ENCODE measurements at places on chromosomes 6 and 20.

- DNase-seq = no peak
Measured at GRCh38 chr6:111688331-111688730, 82.7 kb upstream of the TRAF3IP2 start.

DNA sequence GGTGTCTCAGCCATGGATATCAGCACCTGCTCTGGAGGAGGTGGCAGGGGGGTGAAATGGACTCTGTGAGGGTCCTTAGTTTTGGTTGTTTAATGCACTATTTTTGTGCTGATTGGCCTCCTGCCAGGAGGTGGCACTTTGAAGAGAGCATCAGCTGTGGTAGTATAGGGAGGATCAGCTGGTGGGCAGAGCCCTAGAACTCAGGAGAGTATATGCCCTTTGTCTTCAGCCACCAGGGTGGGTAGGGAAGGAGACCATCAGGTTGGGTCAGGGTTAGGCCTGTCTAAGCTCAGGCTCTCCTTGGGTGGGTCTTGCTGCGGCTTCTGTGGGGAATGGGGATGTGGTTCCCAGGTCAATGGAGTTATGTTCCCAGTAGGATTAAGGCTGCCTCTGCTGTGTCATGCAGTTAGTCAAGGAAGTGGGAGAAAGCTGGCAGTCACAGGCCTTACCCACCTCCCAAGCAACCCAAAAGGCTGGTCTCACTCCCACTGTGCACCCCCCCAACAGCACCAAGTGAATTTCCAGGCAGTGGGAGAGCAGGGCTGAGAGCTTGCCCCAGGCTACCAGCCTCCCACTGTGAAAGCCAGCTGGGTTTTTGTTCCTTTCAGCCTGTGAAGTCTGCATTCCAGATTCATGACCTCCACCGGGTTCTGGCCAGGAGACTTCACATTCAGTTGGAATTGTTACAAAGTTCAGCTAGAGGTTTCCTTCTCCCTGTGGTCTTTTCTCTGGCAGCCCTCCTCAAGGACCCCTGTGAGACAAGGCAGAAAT, 5.7 kb upstream of the OSTM1 start:
- DNase-seq = no peak

GRCh38 chr6:167699141-167699931, 127.4 kb upstream of the AFDN start:
- DNase-seq = peak; percentile 74

GRCh38 chr6:126312013-126312665, 27.8 kb upstream of the CENPW start:
- DNase-seq = no peak

DNA sequence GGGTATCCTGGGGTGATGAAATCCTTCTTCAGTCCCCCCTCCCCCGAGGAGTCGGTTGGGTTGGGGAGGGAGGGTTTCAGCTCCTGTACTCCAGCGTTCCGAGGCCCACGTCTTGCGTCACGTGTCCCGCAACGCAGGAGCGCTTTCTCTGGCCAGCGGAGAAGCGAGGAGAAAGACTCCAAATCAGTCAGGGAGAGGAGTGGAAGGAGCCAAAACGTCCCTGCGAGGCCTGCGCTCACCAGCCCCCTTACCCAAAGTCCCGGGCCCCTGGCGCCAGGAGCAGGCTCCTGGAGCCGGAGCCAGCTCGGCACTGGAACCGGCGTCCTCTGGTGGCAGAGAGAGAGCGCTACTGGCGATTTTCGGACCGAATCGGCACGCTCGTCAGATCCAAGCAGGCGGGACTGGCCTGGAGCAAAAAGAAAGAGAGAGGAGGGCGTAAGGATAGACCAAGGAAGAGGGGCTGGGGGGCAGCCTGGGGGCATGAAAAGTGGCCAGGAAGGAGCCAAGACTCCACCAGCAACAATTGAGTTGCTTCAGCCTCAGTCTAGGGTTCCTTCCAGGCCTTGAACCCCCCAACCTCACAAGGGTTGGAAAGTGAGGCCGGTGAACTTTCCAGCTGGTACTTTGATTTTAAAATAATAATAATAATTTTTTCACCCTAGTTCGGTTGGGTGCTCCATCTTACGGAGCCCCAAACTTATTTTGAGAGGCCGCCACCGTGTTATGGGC, at the start of gene GNAS:
Gene GNAS, plus strand, starts transcription at position 174 of the 729 bp plus-strand sequence.
- DNase-seq = peak; percentile 26

DNA sequence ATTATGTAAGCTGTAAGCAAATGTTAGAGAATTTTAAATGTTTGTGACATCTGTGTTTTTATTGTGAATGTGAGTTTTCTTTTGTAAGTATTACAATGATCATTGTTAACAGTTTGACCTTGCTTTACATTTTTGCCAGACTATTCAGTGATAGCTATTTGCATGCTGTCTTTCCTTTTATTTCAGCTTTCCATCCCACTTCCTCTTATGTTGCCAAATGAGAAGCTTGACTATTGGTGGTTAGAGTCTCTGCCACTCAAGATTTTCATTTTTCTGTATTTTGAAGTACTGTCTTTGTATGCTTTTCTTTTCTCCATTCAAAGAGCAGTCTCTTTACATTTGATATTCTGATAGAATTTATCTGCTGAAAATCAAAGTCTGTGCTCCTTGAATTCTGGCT, 104.1 kb downstream of the PRIM2 start:
- no peak for DNase-seq

DNA sequence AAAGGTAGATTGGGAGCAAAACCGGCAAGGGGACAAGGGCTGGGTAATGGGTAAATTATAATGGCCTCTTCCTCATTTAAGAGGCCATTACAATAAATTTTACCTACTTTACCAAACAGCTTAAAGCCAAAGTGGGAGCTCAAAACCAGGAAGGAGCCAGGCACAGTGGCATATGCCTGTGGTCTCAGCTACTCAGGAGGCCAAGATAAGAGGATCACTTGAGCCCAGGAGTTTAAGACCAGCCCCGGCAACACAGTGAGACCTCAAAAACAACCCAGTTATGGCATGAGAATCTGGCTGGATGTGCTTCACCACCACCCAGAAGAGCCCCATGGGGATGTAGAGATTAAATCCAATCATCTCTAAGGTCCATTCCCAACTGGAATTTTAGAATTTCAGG, 52.9 kb upstream of the TAF8 start:
- no peak for DNase-seq

- DNase-seq = no peak
Measured at GRCh38 chr6:28980852-28981430, 24.2 kb downstream of the ZNF311 start.

DNA sequence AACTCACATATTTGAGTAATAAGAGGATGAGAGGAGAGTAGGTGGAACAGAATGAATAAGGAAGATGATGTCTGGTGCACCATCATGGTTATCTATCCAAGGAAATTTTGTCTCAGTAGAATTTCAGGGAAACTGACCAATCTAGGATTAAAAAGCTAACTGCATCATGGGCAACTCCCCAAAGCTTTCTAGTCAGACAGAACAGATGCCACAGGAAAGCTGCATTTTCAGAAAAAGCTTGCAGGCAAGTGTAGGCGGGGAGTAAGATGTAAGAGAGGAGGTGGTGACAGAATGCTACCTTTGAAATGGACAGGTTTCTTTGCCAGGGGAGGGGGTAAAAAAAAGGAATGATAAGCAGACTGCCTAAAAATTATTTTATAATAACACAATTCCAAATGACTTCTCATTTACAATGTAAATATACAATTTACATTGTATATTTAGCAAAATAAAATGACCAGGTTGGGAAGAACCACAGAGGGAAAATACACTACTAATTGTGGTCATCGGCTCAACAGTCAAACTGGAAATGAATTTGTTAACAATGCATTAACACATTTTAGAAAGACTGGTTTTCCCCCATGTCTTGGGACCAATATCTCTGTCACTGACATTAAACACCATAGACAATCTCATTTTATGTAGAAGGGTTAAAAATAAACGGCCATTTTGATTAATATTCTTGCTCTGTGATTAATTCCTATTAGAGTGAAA, 15.1 kb downstream of the NHSL1 start:
- no peak for DNase-seq

GRCh38 chr20:54362283-54362682, 113.1 kb upstream of the DOK5 start:
- no peak for DNase-seq

DNA sequence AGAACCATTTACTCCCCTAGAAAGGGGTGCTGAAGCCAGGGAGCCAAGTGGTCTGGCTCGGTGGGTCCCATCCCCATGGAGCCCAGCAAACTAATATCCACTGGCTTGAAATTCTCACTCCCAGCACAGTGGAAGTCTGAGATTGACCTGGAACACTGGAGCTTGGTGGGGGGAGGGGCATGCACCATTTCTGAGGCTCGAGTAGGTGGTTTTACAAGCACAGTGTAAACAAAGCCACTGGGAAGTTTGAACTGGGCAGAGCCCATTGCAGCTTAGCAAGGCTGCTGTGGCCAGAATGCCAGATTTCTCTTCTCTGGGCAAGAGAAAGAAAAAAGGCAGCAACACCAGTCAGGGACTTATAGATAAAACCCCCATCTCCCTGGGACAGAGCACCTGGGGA, 855.8 kb upstream of the CITED2 start:
- DNase-seq = no peak

GRCh38 chr20:52746190-52746589, 226.0 kb upstream of the TSHZ2 start:
- no peak for DNase-seq

DNA sequence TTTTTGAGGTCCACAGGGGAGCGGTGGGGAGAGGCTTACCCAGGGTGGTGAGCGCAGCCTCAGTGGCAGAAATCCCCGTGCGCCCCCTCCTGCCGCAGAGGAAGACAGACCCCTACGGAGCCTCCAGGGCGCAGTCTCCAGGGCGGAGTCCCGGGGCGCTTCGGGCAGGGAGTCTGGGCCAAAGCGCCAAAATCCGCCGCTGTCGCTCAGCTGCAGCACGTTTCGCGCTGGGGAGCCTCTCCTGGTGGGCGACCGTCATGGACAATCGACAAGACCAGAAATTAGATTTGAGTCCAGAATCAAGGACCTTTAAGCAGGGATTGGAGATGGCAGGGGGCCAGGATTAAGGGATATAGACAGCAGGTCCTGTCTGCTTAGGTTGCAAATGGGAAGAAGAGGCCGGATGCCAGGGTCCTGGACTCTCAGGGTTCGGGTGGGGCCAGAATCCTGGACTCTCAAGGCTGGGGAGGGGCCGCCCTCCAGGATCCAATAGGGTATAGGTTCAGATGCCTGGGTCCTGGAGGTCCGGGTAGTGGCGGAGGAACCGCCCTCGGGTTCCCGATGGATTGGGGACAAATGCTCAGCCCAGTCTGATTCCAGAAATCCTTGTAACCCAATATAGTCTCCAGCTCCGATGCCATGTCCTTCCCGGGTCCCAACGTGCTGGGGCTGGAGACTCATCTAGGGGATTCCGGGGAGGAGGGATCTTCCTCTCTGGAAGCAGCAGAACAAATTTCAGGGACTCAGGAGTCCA, 7.9 kb upstream of the HLA-E start:
- DNase-seq = no peak

DNA sequence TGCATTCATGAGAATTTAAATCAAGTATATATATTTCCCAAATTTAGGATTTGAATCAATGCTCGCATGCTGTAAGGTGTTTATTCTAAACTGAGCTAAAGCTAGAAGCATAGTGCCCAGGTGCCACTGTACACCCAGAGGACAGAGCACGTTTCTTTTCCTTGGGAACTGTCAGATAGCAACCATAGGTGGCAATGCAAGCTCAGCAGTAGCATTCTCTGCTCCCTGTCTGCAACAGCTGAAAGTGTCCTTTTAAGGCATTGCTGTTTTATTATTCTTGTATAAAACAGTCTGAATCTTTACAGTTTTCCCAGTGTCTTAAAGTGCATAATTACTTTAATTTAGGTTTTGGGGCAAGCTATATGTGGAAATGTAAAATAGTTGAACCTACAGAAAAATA, 443.4 kb upstream of the MMS22L start:
- DNase-seq = no peak

- DNase-seq = no peak
Measured at GRCh38 chr20:1377984-1378734, 14.7 kb downstream of the FKBP1A start.

- no peak for DNase-seq
Measured at GRCh38 chr20:51831866-51832265, 29.5 kb upstream of the SALL4 start.

- DNase-seq = no peak
Measured at GRCh38 chr20:40427026-40427425, 262.0 kb downstream of the MAFB start.

DNA sequence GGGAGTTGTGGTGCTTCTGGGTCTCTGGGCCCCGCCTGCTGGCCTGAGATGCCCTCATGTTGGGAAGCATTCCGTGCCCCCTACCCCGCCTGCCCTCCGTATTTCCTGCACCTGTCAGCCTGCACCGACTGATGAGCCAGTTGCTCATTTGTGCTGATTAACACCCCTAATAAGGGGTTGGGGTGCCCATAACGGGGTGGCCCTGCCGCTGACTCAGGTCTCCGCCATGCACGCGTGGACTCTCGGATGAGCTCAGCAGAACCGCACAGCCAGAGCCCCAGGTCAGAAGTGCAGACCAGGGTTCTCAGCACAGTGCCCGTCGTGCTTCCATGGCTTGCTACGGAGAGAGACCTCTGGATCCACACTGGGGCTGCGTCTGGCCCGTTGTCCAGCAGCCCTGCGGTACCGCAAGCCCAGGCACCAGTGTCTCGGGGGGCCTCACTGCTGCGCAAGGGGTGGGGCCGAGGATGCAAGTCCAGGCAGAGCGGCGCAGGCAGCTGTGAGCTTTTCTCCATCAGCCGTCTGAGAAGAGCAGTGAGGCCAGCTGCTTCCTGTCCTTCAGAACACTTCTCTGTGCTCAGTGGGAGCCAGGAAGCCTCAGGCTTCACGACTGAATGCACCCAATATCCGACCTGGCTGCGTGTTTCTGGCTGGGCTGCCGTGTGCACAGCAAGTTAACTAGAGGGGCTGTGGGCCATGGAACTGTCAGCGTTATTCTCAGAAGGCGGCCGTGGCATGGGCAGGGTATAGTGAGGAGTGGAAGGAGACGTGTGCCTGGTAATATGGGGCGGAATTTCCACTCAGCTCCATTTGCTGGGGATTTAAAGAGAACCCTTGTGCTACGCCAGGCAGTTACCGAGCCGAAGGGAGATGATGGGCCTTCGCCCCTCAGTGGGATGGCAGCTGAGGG, 18.6 kb downstream of the MTG2 start:
- DNase-seq = no peak

GRCh38 chr20:63178446-63178820, 37.5 kb downstream of the YTHDF1 start:
- no peak for DNase-seq

All from HL-60 (cell line).